ENCODE measurements at places on chromosomes 16 and 17. TPM values are rescaled to one million over a fixed set of nuclear protein-coding genes. Genes with fewer than 3 reads are reported as not detected.

- DNase-seq = no peak
Observed at GRCh38 chr17:67273900-67274299, 28.9 kb upstream of the HELZ start.

DNA sequence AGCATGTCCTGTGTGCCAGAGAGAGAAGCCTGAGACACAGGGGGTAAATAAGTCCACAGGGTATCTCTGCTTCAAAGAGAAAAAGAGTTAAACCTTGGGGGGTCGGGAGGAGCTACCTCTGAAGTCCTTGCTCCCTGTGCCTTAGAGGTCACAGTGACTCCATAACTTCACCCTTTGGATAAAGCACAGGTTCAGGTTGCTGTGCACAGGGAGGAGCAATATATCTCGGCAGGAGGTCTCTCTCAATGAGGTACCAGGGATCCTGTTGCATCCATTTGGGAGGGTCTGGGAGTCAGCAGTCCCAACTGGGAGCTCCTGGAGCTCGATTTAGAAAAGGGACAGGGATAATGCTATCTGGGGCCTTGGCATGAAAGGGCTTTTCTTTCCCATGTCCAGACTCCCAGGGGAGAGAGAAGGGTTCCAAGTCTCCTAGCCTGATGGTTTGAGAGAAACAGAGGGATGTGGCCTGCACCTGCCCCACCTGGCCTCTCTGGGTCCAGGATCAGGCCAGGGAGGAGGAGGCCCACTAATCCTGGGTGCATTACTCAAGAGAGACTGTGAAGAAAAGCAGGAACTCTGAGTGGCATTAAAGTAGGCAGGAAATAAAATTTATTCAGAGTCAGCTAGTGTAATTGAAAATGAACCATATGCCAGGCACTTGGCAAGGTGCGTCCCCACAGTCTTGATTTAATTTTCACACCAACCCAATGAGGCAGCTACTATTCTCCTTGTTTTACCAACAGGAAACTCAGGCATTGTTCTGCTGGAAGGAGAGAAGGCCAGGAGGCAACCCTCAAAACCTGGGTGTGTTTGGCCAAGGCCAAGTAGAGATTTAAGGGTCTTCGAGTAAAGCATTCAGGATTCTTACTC, 40.7 kb downstream of the CUEDC1 start:
- no peak for DNase-seq

DNA sequence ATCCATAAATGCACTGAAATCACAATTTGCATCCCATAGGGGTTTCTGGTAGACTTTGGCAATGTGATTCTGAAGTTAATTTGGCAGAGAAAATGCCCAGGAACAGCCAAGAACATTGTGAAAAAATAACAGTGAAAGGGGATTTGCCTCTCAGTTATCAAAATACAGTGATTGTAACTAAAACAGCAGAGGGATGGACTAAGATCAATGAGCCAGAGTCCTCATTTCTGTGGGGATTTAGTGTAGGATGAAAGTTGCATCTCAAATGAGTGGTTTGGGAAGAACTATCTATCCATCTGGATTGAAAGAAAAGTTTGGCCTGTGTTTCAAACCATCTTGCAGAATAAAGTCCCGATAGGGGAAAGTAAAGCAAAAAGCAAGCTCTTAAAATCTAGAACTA, 28.1 kb downstream of the MYBBP1A start:
- DNase-seq = no peak

DNA sequence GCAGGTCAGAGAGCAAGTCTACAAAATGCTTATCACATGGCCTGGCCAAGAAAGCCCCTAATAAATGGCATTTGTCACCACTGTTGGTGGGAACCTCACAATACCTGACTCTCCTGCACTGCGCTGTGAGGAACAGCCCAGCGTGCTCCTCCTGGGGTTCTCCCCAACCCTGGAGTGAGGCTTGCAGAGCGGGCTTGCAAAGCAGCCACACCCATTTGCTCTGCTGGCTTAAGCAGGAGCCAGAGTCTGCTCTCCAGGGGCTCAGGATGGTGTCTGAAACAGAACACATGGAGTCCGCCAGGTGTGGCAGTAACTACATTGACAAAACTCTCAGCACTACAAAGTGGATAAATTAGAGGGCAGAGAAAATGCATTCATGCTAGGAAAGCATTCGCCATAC, 331.0 kb upstream of the CCL2 start:
- DNase-seq = no peak

DNA sequence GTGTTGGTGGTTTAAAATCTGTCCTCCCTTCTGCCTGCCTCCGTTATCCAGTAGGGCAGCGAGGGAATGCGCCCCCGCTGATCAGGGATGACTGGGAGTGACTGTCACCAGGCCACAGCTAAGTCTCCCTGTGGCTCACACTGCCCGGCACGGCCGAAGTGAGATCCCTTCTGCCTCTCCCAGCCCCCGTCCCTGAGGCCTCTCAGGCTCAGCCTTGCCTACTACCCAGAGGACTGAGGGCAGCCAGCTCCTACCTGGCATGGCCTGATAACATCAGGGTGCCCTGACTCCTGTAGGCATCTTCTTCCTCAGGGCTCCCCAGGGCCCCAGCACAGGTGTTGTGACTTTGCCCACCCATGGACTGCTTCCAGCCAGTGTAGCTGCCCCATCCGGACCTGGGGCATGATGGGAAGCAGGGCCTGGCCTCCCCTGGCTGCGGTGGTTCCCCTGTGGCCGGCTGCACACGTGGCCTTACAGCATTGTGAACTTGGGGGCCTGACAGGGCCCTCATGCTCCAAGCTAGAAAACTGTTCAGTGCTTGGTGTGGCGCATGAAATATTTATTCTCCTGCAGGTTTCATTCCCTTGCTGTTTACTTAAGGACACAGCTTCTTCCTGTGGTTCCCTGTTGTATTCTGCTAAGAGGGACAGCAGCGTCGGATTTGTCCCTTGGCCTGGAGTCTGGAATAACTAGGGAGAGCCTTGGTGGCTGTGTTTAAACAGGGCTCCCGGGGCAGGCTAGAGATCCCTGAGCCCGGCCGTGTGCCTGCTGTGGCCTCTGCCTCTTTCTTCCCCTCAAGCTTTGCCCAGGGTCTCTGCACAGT, 30.0 kb downstream of the GINS2 start:
- no peak for DNase-seq

DNA sequence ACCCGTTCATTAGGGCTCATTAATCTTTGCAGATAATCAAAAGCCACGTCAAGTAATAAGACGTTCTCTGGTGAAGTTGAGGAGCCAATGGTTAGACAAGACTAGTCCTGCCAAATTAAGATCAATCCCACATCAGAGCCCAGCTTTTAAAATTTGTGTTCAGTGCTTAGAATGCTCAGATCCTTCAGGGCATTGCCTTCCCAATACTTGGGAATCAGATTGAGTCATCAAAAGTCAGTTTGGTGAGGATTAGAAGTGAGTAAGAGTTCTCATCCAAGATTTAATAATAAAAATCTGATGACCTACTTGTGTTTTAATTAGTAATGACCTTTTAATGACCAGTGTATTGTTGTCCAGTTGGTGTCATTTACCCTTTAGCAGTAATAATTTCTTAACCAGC, 19.8 kb downstream of the MAP2K4 start:
- no peak for DNase-seq

- peak; percentile 71 for DNase-seq
Observed at GRCh38 chr17:75749545-75750389, 15.2 kb downstream of the GALK1 start.

DNA sequence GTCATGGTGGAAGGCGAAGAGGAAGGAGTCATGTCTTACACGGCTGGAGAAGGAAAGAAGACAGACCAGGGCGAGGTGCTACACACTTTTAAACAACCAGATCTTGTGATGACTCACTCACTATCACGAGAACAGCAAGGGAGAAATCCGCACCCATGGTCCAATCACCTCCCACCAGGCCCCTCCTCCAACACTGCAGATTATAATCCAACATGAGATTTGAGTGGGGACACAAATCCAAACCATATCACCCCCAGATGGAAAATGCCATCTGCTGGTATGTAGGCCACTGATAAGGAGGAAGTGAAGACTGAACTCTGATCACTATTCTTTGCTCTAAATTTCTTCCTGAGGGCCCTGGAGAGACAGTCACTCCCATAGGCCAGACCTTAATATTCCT, 7.5 kb upstream of the ITGAX start:
- no peak for DNase-seq

- no peak for DNase-seq
Observed at GRCh38 chr16:88343271-88343791, 39.4 kb upstream of the ZNF469 start.

GRCh38 chr16:25052530-25052929, 37.4 kb upstream of the ARHGAP17 start:
- DNase-seq = no peak

GRCh38 chr17:70053241-70054234, 21.5 kb upstream of the KCNJ16 start:
- DNase-seq = no peak

GRCh38 chr17:284676-285355, 67.8 kb downstream of the RPH3AL start:
- no peak for DNase-seq

GRCh38 chr17:10751563-10751962, 21.7 kb upstream of the TMEM220 start:
- no peak for DNase-seq

- DNase-seq = no peak
Observed at GRCh38 chr16:89094252-89094879, 714 bp downstream of the ACSF3 start.

- no peak for DNase-seq
Observed at GRCh38 chr17:72205357-72205756, 84.5 kb downstream of the SOX9 start.

DNA sequence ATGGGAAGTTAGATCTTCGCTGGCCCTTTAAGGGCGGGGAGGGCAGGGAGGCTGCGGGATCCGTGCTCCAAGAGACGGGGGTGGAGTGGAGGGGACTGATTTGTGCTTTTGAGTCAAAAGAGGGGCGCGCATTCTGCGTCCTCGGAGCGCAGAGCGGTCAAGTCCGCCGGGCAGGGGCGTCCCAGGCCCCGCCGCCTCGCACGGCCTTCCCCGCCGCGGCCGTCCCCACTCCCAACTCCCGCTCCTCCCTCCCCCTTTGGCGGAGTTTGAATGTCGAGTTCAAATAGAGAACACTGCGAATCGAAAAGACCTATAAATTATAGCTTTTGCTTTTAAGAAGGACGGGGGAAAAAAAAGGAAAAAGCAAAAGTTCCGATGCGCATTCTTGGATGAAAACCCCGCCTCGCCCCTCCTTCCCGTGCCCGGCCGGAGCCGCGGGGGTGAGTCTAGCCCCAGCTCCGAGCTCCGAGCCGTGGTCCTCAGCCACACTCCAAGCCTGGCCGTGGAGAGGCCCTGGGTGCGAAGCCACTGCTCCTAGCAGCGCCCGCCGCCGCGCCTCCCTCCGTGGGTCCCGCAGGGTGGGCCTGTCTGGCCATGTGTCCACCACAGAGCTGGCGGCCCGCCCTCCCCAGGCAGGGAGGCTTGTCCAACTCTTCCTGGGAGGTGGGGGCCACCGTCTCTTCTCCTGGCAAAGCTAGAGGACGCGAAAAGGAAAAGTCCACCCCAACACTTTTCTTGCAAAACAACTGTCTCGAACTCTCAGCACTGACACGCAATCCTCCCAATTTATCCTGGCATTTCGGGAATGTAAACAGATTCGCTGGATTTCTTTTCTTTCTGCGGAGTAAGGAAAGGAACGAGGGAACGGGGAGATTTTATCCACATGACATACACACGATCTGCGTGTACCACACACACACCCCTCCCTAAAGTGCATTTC, 3.6 kb downstream of the CBX8 start:
- no peak for DNase-seq

DNA sequence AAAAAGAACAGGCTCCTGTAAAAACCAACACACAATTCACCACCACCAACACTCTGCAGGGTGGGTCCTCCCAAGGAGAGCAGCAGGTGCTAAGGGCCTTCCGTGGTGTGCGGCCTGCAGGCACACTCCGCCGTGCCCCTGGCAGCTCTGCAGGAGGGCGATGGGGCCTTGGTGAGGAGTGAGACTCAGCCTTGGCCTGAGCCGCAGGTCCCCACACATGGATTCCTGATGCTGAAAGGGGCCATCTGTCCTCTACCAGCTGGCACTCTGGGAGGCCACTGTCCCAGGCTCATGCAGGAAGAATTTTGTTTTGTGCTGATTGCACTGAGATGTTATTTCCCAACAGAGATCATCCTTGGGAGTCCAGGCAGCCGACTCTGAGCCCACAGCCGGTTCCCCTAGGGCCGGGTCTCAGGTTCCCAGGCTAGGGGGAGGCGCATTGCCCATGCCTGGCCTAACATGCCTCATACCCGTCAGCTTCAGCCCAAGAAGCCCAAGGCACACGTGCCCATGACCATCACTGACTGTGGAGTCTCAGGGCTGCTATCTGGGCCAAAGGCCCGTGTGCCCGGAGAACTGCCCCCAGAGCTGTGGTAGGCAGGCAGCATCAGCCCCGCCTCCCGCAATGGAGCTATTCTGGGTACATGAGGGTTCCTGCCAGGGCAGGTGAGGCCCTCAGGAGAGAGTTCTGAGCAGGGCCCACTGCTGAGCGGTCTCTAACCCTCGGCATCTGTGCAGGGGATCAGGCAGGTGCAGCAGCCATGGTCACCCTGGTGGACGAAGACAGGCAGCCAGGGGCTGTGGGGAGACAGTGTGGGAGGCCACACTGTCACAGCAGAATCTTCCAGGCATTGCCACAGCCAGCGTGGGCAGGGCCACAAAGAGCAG, 97.9 kb upstream of the ZNF469 start:
- no peak for DNase-seq

- no peak for DNase-seq
Observed at GRCh38 chr17:61459142-61459809, 7.1 kb downstream of the TBX4 start.

TGFB1I1 gene
- 30.1 TPM for total RNA-seq

STH gene
- total RNA-seq = not detected

BEAN1 gene
- 0.16 TPM for total RNA-seq

SLC35B1 gene
- total RNA-seq = 44.1 TPM

MYADML2 gene
- not detected for total RNA-seq

PTGES3L gene
- total RNA-seq = 0.44 TPM

GLTPD2 gene
- not detected for total RNA-seq
